Breast epithelium (tissue), 4 donors: ENCODE measurements at places on chromosomes 3 and 15. TPM values are rescaled to one million over a fixed set of nuclear protein-coding genes. Genes with fewer than 3 reads are reported as not detected.
A peak's percentile ranks its signal among the peaks of the same experiment; 100 is the strongest.

DNA sequence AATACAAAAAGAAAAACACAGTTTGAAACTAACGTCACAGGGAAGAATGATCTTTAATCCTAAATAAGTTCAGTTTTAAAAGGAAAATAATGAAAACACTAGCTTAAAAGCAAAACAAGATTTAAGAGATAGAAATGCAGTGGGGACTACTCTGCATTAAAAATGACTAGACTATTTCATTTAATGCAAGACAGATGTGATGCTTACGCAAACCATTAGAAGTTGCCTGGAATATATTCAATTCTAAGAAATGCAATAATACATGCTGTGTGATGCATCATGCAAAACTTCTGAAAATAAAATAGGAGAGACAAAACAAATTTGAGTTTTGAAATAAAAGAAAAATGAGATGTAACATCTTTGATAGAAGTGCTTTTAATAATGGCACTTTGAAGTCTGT, 97.6 kb upstream of the STRIT1 start:
- DNase-seq: no peak
- H3K27me3 ChIP-seq: no peaks in the 10 kb centered on the region
- no peak overlapping the region for H3K4me3 ChIP-seq
- H3K36me3 ChIP-seq: no peaks in the 10 kb centered on the region
- peak overlapping the region; percentile 70 for H3K27ac ChIP-seq
- H3K4me1 ChIP-seq: peaks cover 5% of the 10 kb centered on the region

GRCh38 chr3:52880047-52880446, 17.3 kb downstream of the STIMATE start:
- no peak for DNase-seq
- H3K27me3 ChIP-seq: no peaks in the 10 kb centered on the region
- H3K36me3 ChIP-seq: no peaks in the 10 kb centered on the region
- H3K4me1 ChIP-seq: no peaks in the 10 kb centered on the region
- H3K4me3 ChIP-seq: no peak overlapping the region
- no peak overlapping the region for H3K27ac ChIP-seq

DNA sequence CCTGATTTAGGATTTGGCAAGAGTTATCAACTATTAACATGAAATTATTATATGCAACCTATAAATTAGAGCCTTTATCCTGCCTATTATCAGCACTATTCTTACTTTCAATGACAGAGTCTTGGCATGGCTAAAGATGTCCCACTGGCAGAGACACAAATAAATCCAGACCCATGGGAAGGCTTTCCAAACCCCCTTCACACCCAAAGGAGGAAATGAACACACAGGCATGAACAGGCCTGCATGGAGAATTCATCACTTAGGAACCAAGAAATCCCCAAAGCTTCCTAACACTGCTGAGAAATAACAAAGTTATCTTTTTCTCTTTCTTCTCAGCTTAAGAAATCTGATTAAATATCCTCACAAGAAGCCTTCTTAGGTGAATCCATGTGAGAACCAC, 213.9 kb downstream of the OCA2 start:
- H3K27me3 ChIP-seq: no peaks in the 10 kb centered on the region
- no peaks in the 10 kb centered on the region for H3K36me3 ChIP-seq
- no peak overlapping the region for H3K4me3 ChIP-seq
- H3K27ac ChIP-seq: no peak overlapping the region
- no peaks in the 10 kb centered on the region for H3K4me1 ChIP-seq

Gene WDR93
- total RNA-seq: 1.0 TPM

Gene GPR149
- total RNA-seq: not detected
